ENCODE measurements at places on chromosomes 2 and 18. TPM values are rescaled to one million over a fixed set of nuclear protein-coding genes. Genes with fewer than 3 reads are reported as not detected.

The CNPPD1 gene
- 49.4 TPM for total RNA-seq

The GALNT3 gene
- total RNA-seq = 0.64 TPM

The POTEI gene
- not detected for total RNA-seq

The EPB41L3 gene
- total RNA-seq = 90.9 TPM

The SP140 gene
- 0.11 TPM for total RNA-seq

The PPP1R7 gene
- 4.2 TPM for total RNA-seq

The IGFBP5 gene
- 1,280 TPM for total RNA-seq

The PLA2R1 gene
- total RNA-seq = 9.3 TPM

The CDH19 gene
- 0.21 TPM for total RNA-seq

The LRP1B gene
- not detected for total RNA-seq

The LYPD6B gene
- not detected for total RNA-seq

The CLIP4 gene
- 9.5 TPM for total RNA-seq

The PRSS56 gene
- not detected for total RNA-seq

The ABHD1 gene
- not detected for total RNA-seq

The AGPS gene
- total RNA-seq = 15.9 TPM

The UNC80 gene
- 0.11 TPM for total RNA-seq

The CSRNP3 gene
- total RNA-seq = 2.8 TPM

The C2orf66 gene
- total RNA-seq = not detected

The HOXD13 gene
- not detected for total RNA-seq

The HOXD3 gene
- 8.6 TPM for total RNA-seq

The MAP2 gene
- total RNA-seq = 57.6 TPM

The ZNF396 gene
- 0.21 TPM for total RNA-seq

The SLC30A3 gene
- 7.6 TPM for total RNA-seq

The SDC1 gene
- total RNA-seq = 0.32 TPM

The AQP12A gene
- not detected for total RNA-seq

The REEP1 gene
- 6.4 TPM for total RNA-seq

The VSNL1 gene
- not detected for total RNA-seq

The DTNA gene
- 7.3 TPM for total RNA-seq

The ASB18 gene
- not detected for total RNA-seq

The SERPINB4 gene
- not detected for total RNA-seq

The IL1B gene
- not detected for total RNA-seq

The SESTD1 gene
- total RNA-seq = 15.4 TPM

The POTEC gene
- total RNA-seq = not detected

The CLEC4F gene
- not detected for total RNA-seq

The PSMA8 gene
- not detected for total RNA-seq

The ATOH8 gene
- total RNA-seq = 239 TPM

The DNER gene
- 1.2 TPM for total RNA-seq

The DUSP2 gene
- total RNA-seq = 7.2 TPM

The AQP12B gene
- not detected for total RNA-seq
